ENCODE measurements at places on chromosomes 2 and 18.

DNA sequence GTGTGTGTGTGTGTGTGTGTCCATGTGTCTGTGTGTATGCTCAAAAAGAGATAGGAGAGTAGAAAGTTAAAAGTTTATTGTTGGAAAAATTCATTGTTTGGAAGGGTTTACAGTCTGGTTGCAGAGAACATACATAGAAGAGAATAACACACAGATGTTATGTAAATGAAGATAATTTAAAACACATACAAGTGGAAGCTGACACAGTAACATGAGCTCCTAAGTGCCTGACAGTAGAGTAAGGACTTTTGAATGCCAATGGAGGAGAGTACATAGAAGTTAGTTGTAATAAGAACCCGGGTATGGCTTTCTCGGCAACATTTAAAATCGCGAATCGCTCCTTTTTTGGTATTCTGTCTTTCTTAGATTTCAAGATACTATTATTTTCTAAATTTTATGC lies 137.0 kb upstream of the FANCL start:
- no peaks in the 10 kb centered on the region for H3K36me3 ChIP-seq
- H3K4me1 ChIP-seq: no peaks in the 10 kb centered on the region

- no peaks in the 10 kb centered on the region for H3K27me3 ChIP-seq
- no peak overlapping the region for H3K4me3 ChIP-seq
- H3K27ac ChIP-seq: no peak overlapping the region
- no peaks in the 10 kb centered on the region for H3K36me3 ChIP-seq
- DNase-seq: no peak
Measured at GRCh38 chr2:227374158-227374557, 4.9 kb downstream of the TM4SF20 start.

GRCh38 chr2:185208261-185208660 lies 530.3 kb upstream of the FSIP2 start:
- H3K36me3 ChIP-seq: no peaks in the 10 kb centered on the region
- no peaks in the 10 kb centered on the region for H3K4me1 ChIP-seq
- H3K27ac ChIP-seq: no peak overlapping the region
- peak; percentile 27 for DNase-seq
- no peaks in the 10 kb centered on the region for H3K27me3 ChIP-seq
- H3K4me3 ChIP-seq: no peak overlapping the region

DNA sequence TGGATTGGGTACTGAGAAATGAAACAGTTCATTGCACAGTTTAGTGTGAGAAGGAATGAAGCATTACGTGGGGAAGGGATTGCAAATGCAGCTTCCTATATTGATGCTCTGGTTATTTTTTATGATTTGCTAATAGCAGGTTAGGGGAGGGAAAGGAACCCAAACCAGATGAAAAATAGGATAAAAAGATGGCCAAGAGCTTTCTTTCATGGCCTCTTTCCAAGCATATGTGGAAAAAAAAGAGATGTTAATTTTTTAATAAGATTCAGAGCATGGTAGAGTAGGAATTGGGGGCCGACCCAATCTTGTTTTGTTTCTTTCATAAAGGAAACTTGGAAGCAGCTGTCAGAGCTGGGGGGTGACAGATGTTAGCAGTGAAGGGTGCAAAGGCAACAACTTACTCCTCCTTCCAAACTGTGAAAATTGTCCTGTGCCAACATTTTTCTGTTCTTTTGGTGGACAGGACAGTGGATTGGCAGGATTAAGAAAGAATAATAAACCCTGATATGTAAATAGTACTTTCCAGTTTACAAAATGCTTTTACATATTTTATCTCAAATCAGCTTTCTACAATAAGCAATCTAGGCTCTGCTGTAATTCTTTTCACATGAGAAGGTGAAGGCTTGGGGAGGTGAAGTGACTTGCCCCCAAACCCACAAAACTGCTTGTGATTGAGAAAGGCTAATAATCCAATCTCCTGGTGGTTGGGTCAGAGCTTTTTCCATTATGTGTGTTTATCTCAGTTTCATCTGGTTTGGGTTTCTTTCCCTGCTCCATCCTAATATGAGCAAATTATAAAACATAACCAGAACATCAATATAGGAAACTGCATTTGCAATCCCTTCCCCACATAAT lies 270.1 kb downstream of the ETAA1 start:
- no peak overlapping the region for H3K27ac ChIP-seq
- no peaks in the 10 kb centered on the region for H3K36me3 ChIP-seq
- H3K4me1 ChIP-seq: no peaks in the 10 kb centered on the region
- DNase-seq: no peak

GRCh38 chr18:12256951-12257350 lies 2.8 kb downstream of the CIDEA start:
- no peak overlapping the region for H3K4me3 ChIP-seq
- H3K27me3 ChIP-seq: peaks cover 45% of the 10 kb centered on the region
- H3K27ac ChIP-seq: no peak overlapping the region
- peaks cover 17% of the 10 kb centered on the region for H3K4me1 ChIP-seq
- H3K36me3 ChIP-seq: no peaks in the 10 kb centered on the region

GRCh38 chr2:133676392-133677130 lies 108.3 kb upstream of the NCKAP5 start:
- H3K36me3 ChIP-seq: no peaks in the 10 kb centered on the region
- no peak overlapping the region for H3K4me3 ChIP-seq
- H3K27me3 ChIP-seq: no peaks in the 10 kb centered on the region
- no peaks in the 10 kb centered on the region for H3K4me1 ChIP-seq

GRCh38 chr18:60549338-60549960 lies 176.9 kb upstream of the MC4R start:
- no peak overlapping the region for H3K27ac ChIP-seq
- no peaks in the 10 kb centered on the region for H3K36me3 ChIP-seq
- H3K27me3 ChIP-seq: no peaks in the 10 kb centered on the region
- no peak overlapping the region for H3K4me3 ChIP-seq
- no peaks in the 10 kb centered on the region for H3K4me1 ChIP-seq
- DNase-seq: peak; percentile 66

DNA sequence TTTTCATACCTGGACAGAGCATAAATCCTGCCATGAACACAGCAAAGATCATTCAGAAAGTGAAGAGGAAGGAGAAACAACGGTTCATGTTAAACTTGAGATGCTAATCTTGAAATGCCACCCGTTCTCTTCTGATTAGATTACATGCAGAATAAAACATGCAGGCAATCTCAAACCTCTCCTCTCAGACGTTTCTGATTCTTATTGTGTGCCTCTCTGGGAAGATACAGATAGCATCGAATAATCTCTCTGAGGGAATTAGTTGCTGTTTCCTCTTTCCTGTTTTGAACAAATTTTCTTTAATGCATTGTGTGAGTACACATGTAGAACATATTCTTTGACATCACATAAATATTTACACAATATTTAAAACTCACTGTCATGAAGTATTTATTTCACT lies 313.4 kb downstream of the PRKCE start:
- peaks cover 18% of the 10 kb centered on the region for H3K4me1 ChIP-seq
- H3K27me3 ChIP-seq: no peaks in the 10 kb centered on the region
- no peaks in the 10 kb centered on the region for H3K36me3 ChIP-seq
- H3K27ac ChIP-seq: no peak overlapping the region
- H3K4me3 ChIP-seq: no peak overlapping the region
- peak; percentile 75 for DNase-seq

GRCh38 chr2:173803449-173803848 lies 161.7 kb downstream of the SP3 start:
- H3K4me3 ChIP-seq: no peak overlapping the region
- peaks cover 2% of the 10 kb centered on the region for H3K27me3 ChIP-seq
- no peak for DNase-seq
- no peaks in the 10 kb centered on the region for H3K36me3 ChIP-seq

DNA sequence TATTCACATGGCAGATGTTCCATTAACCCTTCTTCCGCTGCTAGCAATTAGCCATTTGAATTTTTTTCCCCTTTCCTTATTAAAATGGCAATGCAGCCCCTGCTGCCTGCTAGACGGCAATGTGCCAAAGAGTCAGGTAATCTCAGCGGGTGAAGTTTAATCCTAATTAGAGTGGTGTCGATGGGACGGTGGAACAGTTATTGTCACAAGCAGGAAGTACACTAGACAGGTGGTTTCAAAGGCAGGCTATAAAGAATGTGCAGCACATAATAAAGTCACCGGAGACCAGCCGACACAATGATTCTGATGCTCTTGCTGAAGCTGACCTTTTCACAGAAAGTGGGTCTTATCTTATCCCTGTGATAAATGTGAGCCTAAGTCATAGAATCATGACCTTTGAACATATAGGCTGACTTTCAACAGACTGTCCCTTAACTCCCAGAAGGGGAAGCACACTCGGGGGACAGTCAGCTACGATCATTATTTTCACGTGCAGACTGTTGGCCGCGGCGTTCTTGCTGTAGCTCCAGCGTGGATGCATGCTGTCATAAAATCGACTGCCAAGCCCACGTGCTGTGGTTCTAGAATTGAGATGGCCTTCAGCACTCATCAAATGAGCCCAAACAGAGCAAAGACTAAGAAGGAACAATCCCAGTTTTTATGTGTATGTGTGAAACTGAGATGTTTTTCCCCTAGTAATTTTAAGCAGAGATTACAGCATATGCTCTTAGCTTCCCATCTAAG lies 926.2 kb upstream of the SOX11 start:
- H3K27ac ChIP-seq: no peak overlapping the region
- DNase-seq: no peak
- no peaks in the 10 kb centered on the region for H3K4me1 ChIP-seq
- H3K27me3 ChIP-seq: no peaks in the 10 kb centered on the region
- H3K4me3 ChIP-seq: no peak overlapping the region

DNA sequence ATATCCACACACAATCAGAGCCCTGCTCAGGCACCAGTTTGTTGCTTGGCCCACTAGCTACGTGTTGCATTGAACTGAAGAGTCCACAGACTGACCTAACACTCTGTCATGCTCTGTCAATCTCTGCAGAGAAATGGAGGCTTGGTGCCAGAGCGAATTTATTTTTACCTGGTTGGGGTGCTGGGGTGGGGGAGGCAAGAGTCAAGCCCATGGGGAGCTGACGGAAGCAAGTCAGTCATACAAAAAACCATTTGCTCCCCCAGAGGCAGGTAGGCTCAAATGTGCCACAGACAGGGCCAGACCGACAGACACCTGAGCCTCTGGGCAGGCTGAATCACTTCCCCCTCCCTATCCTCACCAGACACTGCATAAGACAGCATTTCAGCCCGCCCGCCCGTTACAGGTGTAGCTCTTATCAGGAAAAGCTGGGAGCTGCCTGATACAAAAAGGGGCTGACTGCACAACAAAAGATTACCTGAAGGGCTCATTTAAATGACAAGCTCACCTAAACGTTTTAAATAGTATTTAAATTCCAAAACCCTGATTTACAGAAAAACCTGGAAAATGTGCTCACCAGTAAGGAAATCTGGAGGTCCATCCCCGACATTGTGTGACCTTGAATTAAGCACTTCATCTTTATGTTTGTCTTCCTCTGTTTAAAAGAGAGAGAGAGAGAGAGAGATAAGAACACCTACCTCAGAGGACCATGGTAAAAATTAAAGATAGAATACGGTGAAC lies 2.1 kb upstream of the PCBP1 start:
- H3K4me3 ChIP-seq: peak overlapping the region; percentile 81
- peak overlapping the region; percentile 100 for H3K27ac ChIP-seq
- peaks cover 35% of the 10 kb centered on the region for H3K36me3 ChIP-seq
- H3K27me3 ChIP-seq: no peaks in the 10 kb centered on the region

DNA sequence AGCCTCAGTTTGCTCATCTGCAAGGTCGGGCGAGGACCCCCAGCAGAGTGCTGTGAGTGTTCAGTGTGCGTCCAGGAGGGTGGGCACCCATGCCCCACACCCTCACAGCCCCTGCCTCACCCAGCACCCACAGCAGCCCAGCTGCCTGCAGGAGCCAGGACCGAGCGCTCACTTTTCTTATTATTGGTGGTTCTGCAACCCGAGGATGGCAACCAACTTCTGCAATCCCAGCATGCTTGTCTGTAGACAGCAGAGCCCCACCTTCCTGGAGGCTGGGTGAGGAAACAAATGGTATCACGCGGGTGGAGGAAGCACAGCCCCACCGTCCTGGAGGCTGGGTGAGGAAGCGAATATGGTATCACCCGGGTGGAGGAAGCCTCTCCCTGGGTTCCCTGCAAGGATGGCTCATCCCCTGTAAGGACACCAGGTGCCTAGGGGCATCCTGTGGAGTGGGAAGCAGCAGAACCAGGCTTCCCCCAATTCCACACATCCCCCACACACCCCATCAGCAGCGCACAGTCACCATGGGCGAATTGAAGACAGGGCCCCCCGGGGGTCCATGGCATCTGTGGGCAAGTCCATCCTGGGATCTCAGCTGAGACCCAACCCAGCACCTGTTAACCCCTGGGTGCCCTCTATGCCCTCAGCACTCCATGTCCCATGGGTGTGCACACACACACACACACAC lies 220.5 kb upstream of the RAB6C start:
- H3K27me3 ChIP-seq: no peaks in the 10 kb centered on the region
- no peak overlapping the region for H3K27ac ChIP-seq
- H3K4me3 ChIP-seq: peak overlapping the region; percentile 83

All from common myeloid progenitor, CD34-positive (primary cell).